Mesendoderm (in vitro differentiated cells): ENCODE measurements at places on chromosomes 2 and 18.

DNA sequence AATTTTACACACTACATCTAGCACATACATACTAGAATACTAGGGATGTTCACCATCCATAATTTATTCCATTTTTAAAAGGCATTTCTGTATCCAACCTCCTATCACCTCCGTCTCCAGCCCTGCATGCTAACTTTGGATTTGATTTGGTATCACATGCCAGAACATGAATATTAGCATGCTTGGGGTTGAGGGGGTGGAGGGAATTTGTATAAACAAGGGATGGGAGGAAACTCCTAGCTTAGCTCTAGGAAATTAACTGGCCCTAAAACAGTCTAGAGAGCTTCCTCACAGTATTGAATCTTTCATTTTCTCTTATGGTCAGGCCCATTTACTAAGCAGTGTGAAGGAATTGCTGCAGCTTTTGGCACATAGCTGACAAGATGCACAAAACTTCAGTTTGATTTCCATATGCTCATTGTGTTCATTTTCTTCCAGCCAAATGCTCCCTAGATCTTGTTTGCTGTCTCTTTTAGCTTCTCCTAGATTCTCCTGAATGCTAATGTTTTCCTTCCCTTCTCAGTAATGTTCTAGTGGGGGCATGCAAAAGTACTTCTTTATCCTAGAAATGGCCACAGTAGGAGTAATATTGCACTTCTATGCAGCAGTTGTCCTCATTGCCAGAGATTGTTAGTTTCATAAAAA lies 135.2 kb downstream of the VWC2L start:
- DNase-seq = no peak

GRCh38 chr2:190759749-190760213 lies 110.9 kb downstream of the NAB1 start:
- DNase-seq = no peak

DNA sequence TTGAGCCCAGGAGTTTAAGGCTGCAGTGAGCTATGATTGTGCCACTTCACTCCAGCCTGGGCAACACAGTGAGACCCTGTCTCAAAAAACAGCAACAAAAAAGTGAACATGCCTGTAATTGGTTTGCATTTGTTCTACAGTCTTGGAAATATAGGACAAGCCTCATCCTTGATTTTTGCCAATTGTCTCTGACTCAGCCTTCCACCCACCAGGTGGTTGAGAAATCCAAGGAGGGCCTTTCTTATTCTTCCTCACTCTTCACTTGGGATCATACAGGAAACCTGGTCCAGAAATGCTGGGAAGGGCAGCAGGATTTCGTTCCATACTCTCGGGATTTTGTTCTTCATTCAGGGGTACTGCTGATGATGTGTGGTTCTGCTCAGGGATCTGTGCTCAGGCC lies 94.6 kb downstream of the CDC42EP3 start:
- no peak for DNase-seq

DNA sequence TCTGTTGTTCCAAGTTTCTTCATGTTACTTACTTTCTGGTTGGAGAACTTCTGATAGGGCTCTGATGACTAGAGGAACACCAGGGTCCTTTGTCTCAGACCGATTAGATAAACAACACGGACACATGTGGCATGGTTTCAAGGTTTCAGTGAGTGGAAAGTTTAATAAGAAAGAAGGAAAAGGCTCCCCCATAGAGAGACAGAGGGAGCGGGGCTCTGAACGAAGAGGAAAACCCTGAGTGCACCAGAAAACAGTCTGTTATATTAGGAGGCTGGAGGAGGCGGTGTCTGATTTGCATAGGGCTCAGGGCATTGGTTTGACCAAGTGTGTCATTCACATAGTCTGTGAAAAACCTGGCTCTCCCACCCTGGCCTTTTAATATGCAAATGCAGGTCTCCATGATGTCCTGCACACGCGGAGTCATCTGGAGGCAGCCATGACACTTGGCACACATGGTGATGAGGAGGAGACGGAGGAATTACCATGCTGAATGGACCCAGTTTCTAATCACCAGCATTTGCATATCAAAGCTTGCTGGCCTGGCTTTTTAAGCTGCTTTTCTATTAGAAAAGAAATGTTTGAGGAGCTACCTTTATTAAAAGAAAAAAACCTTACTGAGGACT lies 94.2 kb downstream of the PTPN4 start:
- DNase-seq = no peak

GRCh38 chr2:8539743-8540551 lies 141.9 kb upstream of the ID2 start:
- DNase-seq = peak; percentile 80

- DNase-seq = no peak
Observed at GRCh38 chr2:239326831-239327535, 73.8 kb downstream of the HDAC4 start.

- no peak for DNase-seq
Observed at GRCh38 chr2:196961889-196962288, 35.4 kb upstream of the PGAP1 start.

DNA sequence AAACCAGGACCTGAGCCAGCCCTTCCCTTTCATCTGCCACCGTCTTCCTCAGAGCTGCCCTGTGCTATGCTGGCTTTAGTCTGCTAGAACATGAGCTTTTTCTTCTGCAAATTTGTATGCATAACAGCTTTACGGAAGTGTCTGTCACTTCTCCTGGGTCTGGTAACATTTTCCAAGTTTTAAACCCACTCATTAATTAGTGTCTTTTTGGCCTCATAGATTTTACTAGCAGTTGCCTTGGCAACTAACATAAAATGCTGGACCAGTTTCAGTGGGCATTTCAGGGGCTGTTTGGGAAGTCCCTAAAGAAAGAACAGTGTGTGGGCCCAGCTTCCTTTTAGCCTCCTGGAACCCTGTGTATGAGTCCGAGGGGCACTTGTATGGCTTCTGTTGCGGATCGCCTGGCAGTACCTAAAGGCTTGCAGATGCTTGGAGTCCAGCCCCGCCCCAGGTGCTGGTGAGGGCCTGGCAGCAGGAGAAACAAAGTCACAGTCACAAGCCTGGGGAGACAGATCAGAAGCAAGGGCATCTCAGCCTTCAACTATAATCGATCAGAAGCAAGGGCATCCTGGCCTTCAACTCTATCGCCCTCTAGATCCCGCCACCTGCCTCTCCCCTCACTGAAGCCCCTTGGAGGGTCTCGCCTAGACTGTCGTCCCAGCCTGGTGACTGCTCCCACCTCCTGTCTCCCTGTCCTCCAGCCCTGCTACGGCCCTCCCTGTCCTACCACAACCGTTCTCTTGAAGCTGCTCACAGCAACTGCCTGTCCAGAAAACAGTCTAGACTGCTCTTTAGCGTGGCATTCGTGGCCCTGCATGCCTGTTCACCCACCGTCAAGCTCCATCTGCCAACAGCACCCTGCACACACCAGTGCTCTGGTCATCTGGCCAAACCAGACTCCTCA lies 36.8 kb upstream of the MAPRE3 start:
- no peak for DNase-seq

GRCh38 chr2:38508311-38509039 lies 94.3 kb downstream of the HNRNPLL start:
- peak; percentile 96 for DNase-seq

DNA sequence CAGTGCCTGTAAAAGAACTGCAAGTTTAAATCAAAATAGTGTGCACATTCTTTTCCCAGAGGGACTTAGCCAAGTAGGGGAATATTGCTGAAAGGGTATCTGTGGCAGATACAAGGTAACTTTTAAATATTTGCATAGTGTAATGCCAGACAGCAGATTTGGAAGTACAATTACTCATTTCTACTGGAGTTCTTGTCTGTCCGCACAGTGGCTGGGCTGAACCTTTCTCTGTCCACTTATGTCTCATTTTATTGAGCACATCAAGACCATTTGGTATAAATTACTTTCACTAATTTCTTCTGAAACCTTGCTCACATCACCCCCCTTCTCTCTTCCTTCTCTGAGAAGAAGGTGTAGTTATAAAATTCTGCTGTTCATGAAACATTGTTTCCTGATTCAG lies 271.3 kb downstream of the THSD7B start:
- no peak for DNase-seq

- peak; percentile 10 for DNase-seq
Observed at GRCh38 chr2:235950473-235950809, 217.7 kb downstream of the GBX2 start.

GRCh38 chr2:95075440-95076132 lies 46.0 kb downstream of the MRPS5 start:
- no peak for DNase-seq

GRCh38 chr2:15389895-15390294 lies 171.2 kb downstream of the NBAS start:
- peak; percentile 26 for DNase-seq

DNA sequence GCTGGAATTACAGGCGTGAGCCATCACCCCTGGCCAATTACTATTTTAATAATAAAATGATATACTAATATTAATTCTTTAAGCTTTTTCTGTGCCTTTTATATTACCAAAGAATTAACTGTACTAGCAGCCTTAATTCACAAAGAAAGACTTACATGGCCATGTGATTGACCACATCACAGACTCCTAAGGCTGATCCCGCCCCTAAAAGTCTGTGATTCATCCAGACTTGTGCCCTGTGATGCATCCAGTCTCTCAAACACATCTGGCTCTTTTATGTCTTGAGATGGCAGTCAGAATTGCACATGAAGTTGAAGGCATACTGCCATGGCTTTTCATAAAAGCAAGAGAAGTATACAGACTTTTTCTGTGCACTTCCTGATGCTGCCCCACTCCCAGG lies 91.7 kb downstream of the DTNA start:
- DNase-seq = no peak

GRCh38 chr2:217478831-217479455 lies 523.9 kb downstream of the TNS1 start:
- peak; percentile 68 for DNase-seq

DNA sequence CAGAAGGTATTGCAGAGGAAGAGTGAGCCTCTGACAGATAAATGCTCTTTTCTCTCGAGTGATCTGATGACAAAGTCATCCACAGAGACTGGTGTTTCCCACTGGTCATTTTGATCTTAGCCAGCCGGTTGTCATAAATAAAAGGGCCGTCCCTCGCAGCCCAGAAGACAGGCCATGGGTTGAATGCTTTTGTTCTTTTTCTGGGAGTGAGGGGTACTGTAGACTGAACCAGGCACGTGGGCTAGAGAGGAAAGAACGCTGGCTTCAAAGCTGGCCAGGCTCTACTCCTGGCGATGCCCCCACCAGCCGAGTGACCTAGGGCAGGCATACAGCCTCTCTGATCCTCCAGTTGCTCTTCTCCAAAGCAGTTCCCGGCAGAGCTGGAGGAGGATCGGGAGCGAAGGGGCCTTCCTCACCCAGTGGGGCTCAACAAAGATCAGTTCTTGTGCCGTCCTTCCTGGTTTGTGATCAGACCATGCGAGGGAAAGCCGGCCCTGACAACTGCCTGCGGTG lies 193.5 kb downstream of the INHBB start:
- DNase-seq = no peak

- DNase-seq = peak; percentile 31
Observed at GRCh38 chr2:46167924-46168323, 129.3 kb upstream of the EPAS1 start.

GRCh38 chr2:176135035-176135440 lies 5.5 kb downstream of the HOXD8 start:
- DNase-seq = peak; percentile 27

GRCh38 chr2:208356846-208357574 lies 49.6 kb upstream of the PTH2R start:
- peak; percentile 10 for DNase-seq

DNA sequence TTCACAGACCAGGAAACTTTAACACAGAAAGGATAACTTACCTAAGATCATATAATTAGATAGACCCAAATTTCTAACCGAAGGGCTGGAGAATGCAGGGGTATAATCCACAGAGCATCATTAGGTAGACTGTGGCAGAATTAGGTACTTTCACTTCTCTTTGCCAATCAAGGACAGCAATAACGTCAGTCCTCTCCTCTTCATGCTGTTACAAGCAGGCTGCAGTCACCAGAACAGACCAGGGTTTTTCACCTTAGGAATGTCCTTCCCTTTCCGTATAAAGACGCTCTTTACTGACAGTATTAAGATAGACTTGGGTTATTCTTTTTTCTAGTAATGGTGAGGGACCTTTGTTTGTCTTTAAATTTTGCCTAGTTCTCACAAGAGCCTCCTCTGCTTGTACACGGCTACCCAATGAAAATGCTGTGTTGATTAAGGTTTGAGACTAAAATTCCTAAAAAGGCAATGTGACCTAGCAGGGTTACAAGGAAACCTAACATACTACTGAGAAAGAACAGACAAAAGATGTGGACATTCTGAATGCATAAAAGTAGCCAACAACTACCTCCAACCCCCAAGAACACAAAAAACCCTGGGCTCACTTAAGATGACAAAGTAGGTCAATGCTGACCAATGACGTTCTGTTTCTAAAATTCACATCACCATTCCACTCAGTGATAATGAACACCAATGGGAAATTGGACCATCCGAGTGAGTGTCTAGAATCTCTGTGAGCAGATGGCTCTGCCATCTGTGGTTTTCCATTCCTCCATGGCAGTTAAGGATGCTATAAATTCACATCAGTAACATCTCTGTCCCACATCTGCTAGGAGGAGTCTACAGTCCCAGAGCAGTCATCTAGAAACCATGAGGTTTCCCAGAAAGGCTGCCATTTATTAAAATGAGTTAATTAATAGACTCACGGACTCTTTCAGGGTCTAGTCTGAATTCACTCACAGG lies 2.1 kb downstream of the PDIA6 start:
- no peak for DNase-seq

GRCh38 chr2:230430957-230431910 lies 15.2 kb downstream of the SP100 start:
- DNase-seq = no peak
